ENCODE measurements at places on chromosomes 11 and 22.
A peak's percentile ranks its signal among the peaks of the same experiment; 100 is the strongest.

DNA sequence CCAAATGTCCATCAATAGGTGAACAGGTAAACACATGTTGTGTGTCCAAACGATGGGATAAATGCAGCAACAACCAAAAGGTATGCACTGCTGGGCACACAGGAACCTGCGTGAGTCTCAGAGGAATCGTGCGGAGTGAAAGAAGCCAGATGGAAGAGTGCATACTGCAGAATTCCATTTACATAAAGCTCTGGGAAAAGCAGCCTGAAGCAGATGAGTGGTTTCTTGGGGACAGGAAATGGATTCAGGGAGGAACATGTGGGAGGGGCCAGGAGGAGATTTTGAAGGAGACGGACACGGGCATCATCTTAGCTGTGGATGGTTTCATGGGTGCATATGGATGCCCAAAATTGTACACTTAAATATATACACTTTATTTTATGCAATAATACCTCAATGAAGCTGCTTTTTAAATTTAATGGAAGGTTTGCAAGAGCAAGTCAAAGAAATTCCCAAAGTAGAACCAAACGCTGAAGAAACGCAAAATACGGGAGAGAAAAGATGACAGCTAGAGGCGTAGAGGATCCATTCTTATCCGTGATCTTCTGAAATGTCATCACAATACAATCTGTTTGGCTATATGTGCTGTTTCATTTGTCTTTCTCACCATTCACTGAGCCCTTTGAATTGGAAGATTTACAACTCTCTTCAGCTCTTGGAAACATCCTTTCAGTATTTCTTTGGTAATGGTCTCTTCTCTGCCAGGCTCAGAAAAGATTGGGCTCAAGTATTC, 24.5 kb downstream of the ST14 start:
- no peak for DNase-seq

GRCh38 chr11:15308840-15309239, 194.1 kb downstream of the INSC start:
- DNase-seq, result no peak

DNA sequence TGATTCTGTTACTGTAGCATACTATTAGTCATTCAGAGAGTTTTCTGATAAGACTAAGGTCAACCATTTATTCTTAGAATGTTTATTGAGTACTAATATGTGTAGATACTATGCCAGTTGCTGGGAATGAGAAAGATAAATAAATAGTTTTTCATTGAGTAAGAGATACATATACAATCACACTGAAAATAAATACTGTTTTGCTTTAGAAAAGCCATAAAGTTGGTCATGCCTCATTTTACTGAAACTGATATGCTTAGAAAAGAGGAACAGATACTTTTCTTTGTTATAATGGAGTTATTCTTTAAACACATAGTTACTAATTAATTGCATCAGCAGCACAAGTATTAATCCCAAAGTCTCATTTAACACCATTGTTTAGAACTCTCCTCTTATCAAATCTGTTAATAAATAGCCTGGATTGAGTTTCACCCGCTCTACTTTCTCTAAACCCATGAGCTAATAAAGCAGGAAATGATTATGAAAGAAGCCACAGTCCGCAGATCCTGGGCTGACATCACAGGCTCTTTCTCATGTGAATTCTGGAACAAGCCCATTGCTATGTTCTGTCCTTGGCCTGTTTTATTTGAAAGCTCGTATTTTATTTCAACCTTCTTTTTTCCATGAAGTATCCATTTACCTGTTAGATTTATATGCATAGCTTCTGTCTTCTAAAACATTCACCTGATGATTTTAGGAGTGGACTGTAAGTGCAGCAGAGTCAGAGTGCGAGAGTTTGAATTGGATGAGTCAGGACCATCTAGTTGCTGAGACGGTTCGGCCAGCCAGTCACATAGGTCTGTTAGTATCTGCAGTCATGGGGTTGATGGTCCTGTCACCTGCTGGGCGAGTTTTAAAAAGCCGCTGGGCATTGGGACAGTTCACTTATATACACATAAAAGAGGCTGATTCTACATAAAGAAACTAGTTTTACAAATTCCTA, 35.5 kb downstream of the PIWIL4 start:
- peak; percentile 82 for DNase-seq

GRCh38 chr11:3159296-3160190, 5.6 kb downstream of the OSBPL5 start:
- DNase-seq, result peak; percentile 66

GRCh38 chr11:114844896-114845295, 166.6 kb downstream of the NXPE2 start:
- no peak for DNase-seq

DNA sequence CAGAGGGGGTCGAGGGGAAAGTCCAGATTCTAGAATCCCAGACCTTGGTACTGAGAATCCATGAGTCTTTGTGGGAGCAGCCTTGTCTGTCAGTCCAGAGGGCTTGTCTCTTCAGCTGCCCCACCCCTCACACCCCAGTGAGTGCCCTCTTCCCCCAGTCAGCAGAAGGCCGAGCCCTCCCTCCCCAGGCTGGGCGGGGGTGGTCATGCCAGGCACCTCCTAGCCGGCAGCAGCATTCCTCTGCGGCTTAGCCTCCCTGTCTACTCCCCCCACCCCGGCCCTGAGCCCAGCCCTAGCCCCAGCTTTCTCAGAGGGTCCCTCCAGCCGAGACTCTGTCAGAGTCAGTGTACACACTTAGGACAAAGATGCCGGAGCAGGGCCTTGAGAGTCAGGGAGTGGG, 4.6 kb downstream of the SOX10 start:
- DNase-seq, result no peak

DNA sequence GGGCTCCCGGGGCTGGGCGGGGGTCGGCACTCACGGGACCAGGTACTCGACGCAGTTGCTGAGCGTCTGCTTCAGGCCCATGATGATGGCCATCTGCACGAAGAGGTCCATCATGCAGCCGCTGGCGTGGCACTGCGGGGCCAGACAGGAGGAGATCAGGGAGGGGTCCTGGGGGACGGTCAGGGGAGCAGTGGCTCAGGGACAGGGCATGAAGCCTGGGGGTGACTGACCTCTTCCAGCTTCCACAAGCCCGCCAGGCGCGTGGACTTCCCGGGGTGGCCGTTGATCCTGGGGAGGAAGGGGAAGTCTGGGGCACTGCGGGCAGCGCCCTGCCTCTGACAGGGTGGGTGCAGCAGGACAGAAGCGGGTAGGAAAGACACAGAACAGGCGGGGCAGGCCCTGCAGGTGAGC, 6.1 kb upstream of the SIGIRR start:
- peak; percentile 44 for DNase-seq

- DNase-seq, result no peak
These were observed 89.6 kb downstream of the UBASH3B start for GRCh38 chr11:122745111-122745510.
